Activated CD8-positive, alpha-beta memory T cell treated with anti-CD3 and anti-CD28 coated beads for 48 hours (primary cell): ENCODE measurements at places on chromosomes 7 and 10.

DNA sequence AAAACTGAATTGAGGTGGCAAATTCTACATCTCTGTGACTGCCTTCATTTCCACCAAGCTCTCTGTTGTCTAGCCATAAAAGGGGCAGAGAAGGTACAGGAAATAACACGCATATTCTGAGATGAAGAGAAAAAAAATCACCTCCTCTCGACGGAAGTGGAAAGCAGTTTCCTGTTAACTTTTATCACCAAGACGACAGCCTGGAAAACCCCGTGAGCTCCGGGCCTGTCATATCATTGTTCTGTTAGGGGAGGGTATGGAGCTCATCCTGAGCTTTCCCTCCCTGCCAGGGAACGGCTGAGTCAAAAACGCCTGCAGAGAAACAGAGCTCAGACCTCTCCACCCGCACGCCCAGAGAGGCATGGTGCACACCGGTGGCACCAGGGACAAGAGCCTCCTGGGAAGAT lies 200.3 kb downstream of the PRPF18 start:
- DNase-seq = no peak

- DNase-seq = no peak
Observed at GRCh38 chr10:114544045-114544659, 113.9 kb downstream of the ABLIM1 start.

DNA sequence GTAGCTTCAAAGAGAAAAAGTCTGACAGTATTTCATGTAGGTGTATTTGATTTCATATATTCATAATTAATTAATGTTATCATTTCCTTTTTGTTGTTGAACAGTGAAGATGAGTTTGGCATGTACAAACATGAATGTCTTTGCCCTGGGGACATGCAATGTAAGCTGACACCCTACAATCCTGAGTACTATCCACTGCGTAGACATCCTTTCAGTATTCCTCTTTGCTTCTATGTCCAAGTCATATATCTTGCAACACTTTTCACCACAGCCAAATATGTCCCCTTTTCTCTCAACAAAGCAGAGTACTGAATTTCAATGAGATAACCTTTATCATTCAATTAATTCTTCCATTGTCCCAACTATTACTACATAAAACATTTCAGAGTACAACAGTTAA lies 93.6 kb downstream of the GPR37 start:
- DNase-seq = no peak

DNA sequence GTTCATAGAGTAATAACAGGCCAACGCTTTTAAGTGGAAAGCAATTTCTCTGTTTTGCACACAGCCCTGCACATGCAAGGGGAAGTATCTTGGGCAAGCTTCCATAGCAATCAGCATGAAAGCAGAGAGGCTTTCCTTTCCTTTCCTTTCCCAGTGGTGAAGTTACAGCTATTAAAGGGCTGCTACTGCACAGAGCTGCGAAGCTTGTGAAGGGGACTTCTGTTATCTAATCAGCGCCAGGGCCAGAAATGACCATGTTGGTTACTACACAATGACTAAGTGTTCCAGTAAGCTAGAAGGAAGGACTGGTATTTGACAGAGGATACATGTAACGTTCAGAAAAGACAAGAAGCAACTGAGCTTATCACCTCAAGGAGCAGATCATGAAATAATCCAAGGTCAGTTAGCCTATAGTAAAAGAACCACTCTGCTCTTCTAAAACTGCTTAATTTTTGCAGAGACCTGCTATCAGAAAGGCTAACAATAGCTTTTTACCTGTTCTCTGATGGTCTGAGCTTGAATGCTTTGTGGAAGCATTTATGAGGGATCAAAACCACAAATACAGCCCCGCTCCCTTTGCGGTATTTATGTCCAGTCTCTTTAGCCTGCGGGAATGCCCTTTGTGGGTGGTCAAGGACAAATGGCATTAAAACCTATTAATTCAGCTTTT lies 45.9 kb downstream of the SGMS1 start:
- DNase-seq = no peak

GRCh38 chr7:115229401-115230105 lies 307.7 kb downstream of the MDFIC start:
- DNase-seq = no peak
